ENCODE measurements at places on chromosomes 5 and 9.

- no peak overlapping the region for H3K27ac ChIP-seq
- no peaks in the 10 kb centered on the region for H3K27me3 ChIP-seq
- H3K36me3 ChIP-seq = no peaks in the 10 kb centered on the region
- H3K4me1 ChIP-seq = no peaks in the 10 kb centered on the region
- no peak overlapping the region for H3K4me3 ChIP-seq
- DNase-seq = no peak
Observed at GRCh38 chr5:178630951-178631350, 4.1 kb upstream of the CLK4 start.

DNA sequence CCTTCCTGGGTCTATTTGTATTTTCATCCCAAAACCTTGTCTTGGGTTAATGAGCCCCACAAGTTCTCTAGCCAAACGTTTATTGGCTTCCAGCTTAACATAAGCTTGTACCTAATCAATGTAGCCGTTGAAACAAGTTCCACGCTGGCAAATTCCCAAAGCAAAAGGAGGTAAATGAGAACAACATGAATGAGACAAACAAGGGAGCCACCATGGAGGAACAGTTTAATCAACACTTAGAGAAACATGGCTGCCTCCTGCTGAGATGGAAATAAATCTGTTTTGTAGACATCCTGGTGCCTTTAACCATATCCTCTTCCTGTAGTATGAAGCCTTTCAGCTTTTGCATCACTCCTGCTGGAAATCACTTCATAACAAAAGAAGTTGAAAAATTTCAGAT, 166.6 kb upstream of the NFIB start:
- no peak overlapping the region for H3K27ac ChIP-seq
- no peak overlapping the region for H3K4me3 ChIP-seq
- DNase-seq = no peak
- no peaks in the 10 kb centered on the region for H3K4me1 ChIP-seq

DNA sequence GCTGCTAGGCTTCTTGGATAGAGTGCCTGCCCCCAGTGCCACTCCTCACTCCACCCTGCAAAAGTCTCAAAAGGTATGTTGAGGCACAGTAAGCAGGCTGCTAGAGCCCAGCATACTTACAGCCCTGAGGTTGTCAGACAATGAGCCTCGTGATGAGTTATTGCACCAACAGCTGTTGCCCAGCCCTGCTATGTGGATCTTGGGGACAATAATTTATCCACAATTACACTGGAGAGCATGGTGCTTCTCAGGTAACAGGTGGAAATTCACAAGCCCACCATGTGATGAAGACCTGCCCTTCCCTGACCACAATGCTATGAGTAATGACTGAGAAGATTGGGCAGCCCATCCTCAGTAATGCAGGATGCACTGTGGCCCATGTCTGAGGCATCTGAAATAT, 36.5 kb downstream of the KCNIP1 start:
- peaks cover 8% of the 10 kb centered on the region for H3K27me3 ChIP-seq
- H3K27ac ChIP-seq = no peak overlapping the region
- DNase-seq = peak; percentile 27
- no peaks in the 10 kb centered on the region for H3K4me1 ChIP-seq
- no peaks in the 10 kb centered on the region for H3K36me3 ChIP-seq

GRCh38 chr9:111644195-111644772, 13.2 kb downstream of the DNAJC25 start:
- H3K27me3 ChIP-seq = no peaks in the 10 kb centered on the region
- H3K27ac ChIP-seq = no peak overlapping the region
- H3K36me3 ChIP-seq = peaks cover 6% of the 10 kb centered on the region
- no peak for DNase-seq

DNA sequence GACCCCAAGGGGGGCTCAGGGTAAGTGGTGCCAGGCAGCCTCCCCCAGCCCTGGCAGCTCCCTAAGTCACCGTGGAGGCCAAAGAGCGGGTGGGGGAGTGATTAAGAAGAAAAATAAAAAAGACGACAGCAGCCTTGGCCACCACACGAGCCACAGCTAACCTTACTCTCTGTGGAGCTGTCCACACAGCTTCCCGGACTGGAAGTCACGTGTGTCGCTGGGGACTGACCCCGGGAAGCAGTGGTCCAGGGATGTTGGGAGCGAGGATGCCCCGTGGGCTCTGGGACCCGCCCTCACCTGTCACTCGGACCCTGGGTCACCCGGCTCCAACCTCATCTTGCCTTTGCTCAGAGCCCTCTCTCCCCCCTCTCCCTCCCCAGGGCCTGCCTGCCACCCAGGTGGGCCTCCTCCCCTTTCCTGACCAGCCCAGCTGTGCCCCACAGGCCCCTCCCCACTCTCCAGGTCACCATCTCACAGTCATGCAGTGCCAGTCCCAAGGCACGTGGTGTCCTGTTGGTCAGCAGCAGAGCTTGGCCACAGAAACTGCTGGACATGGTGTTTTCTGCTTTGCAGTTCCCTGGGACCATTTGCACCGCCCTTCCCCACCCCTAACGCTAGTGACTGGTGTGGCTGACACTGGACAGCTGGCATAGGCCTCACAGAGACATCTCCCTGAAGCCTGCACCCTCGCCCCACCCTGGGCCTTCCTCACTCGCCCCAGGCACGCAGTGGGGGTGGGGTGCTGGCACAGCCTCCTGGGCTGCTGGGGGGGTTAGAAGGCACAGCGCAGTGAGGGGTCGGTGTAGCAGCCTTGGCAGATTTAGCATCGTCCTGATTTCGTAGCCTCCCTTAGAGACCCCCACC, 9.8 kb upstream of the EXOC3 start:
- H3K4me1 ChIP-seq = no peaks in the 10 kb centered on the region
- H3K27me3 ChIP-seq = no peaks in the 10 kb centered on the region
- no peak overlapping the region for H3K4me3 ChIP-seq

- no peak overlapping the region for H3K4me3 ChIP-seq
- no peaks in the 10 kb centered on the region for H3K27me3 ChIP-seq
- H3K27ac ChIP-seq = peak overlapping the region; percentile 76
Observed at GRCh38 chr9:105243015-105243686, 1.3 kb upstream of the SLC44A1 start.

- no peak overlapping the region for H3K4me3 ChIP-seq
- no peaks in the 10 kb centered on the region for H3K4me1 ChIP-seq
- H3K27me3 ChIP-seq = no peaks in the 10 kb centered on the region
- H3K27ac ChIP-seq = no peak overlapping the region
- H3K36me3 ChIP-seq = no peaks in the 10 kb centered on the region
- DNase-seq = no peak
Observed at GRCh38 chr9:19748278-19749126, 40.3 kb downstream of the SLC24A2 start.

- no peak overlapping the region for H3K4me3 ChIP-seq
- no peak for DNase-seq
- no peaks in the 10 kb centered on the region for H3K36me3 ChIP-seq
- H3K4me1 ChIP-seq = peaks cover 85% of the 10 kb centered on the region
Observed at GRCh38 chr5:148969291-148969690, 93.6 kb downstream of the SH3TC2 start.

- peaks cover 24% of the 10 kb centered on the region for H3K36me3 ChIP-seq
- no peaks in the 10 kb centered on the region for H3K4me1 ChIP-seq
- no peak overlapping the region for H3K4me3 ChIP-seq
- H3K27ac ChIP-seq = no peak overlapping the region
- DNase-seq = no peak
Observed at GRCh38 chr9:111936391-111936790, 39.8 kb downstream of the UGCG start.

GRCh38 chr9:122377241-122378164, 6.7 kb downstream of the PTGS1 start:
- no peak overlapping the region for H3K27ac ChIP-seq
- no peak overlapping the region for H3K4me3 ChIP-seq
- H3K27me3 ChIP-seq = peaks cover 8% of the 10 kb centered on the region
- no peaks in the 10 kb centered on the region for H3K36me3 ChIP-seq
- DNase-seq = no peak

GRCh38 chr9:128144239-128145181, 4.7 kb upstream of the LCN2 start:
- no peak for DNase-seq
- H3K4me1 ChIP-seq = no peaks in the 10 kb centered on the region

All from tibial artery (tissue), 4 donors.